Fibroblast of skin of left quadriceps (primary cell): ENCODE measurements at places on chromosomes 12 and 14.

GRCh38 chr12:15644700-15645099 lies 144.5 kb downstream of the EPS8 start:
- DNase-seq = no peak

- DNase-seq = no peak
These were observed 365.7 kb downstream of the LRIG3 start for GRCh38 chr12:58554522-58555157.

DNA sequence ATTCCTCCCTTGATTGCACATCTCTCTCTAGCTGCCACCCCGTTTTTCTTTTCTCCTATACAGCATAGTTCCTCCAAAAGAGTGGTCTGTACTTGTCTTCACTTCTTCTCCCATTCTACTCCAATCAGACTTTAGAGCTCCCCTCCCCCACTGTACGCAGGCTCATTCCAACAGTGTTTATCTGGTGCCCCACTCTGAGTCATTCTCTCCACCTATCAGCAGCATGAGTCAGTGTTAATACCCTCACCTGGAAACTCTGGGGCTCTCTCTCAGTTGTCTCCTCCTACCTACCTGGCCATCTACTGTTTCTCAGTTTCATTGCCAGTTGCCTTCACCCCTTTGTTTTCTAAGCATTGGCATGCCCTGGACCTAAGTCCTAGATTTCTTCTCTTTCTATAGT lies 175.1 kb upstream of the ARHGAP5 start:
- DNase-seq = no peak

GRCh38 chr14:85501751-85502150 lies 28.2 kb upstream of the FLRT2 start:
- DNase-seq = no peak
